ENCODE measurements at places on chromosomes 16 and 17. TPM values are rescaled to one million over a fixed set of nuclear protein-coding genes. Genes with fewer than 3 reads are reported as not detected.

HOXB1 gene
- total RNA-seq: not detected

ZG16 gene
- total RNA-seq: 0.19 TPM

NAA60 gene
- 11.3 TPM for total RNA-seq

NDRG4 gene
- total RNA-seq: 1.1 TPM

MT4 gene
- not detected for total RNA-seq

CDH5 gene
- total RNA-seq: 21.9 TPM

OR1A1 gene
- not detected for total RNA-seq

USP43 gene
- 0.42 TPM for total RNA-seq

OR4D1 gene
- total RNA-seq: under 0.01 TPM

CCL2 gene
- total RNA-seq: 3.5 TPM

TAOK1 gene
- 20.5 TPM for total RNA-seq

SLC52A1 gene
- not detected for total RNA-seq

HSD11B2 gene
- 0.51 TPM for total RNA-seq

LDHD gene
- 84.1 TPM for total RNA-seq

FCSK gene
- 20.2 TPM for total RNA-seq

C1QTNF1 gene
- total RNA-seq: 0.56 TPM

CDH13 gene
- total RNA-seq: 0.42 TPM

NGFR gene
- total RNA-seq: 10.7 TPM

KCNAB3 gene
- 0.23 TPM for total RNA-seq

SMIM36 gene
- total RNA-seq: not detected

HID1 gene
- 6.2 TPM for total RNA-seq

CACNG5 gene
- total RNA-seq: not detected

HS3ST2 gene
- total RNA-seq: 0.14 TPM

ALOX15 gene
- 1.7 TPM for total RNA-seq

RASL10B gene
- 3.8 TPM for total RNA-seq

RBBP6 gene
- total RNA-seq: 13.1 TPM

HBA2 gene
- 2.8 TPM for total RNA-seq
